ENCODE measurements at places on chromosomes 13 and 19.

DNA sequence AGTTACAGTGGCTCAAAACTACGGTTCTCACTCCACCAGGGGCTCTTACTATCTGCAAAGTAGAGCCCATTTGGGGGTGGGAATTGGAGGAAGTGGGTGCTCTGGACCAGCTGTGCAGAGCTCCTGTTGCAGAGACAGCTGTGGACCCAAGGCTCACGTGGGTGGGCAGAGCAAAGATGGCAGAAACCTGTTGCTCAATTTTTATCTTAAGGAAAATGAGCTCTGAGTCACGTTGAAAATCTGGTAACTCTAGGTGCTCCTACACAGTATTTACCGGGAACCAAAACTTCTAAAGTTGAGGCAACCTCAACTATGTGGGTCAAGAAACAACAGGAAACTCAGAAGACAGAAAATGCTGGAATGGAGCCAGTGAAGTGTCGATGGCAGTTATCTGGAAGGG is 30.2 kb upstream of the SLC15A1 start:
- no peak for DNase-seq

DNA sequence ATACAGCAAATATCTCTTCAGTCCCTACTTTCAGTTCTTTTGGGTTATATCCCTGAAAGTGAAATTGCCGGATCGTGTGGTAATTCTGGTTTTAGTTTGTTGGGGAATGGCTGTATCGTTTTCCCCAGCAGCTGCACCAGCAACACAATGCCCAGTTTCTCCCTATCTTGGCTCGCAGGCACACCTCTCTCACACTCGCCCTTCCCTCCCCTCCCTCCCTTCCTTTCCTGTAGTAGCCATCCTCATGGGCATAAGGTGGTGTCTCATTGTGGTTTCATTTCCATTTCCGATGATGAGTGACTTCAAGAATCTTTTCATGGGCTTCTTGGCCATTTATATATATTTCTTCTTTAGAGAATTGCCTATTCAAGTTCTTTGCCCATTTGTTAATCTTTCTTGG is 8.6 kb upstream of the GPR18 start:
- no peak for DNase-seq

DNA sequence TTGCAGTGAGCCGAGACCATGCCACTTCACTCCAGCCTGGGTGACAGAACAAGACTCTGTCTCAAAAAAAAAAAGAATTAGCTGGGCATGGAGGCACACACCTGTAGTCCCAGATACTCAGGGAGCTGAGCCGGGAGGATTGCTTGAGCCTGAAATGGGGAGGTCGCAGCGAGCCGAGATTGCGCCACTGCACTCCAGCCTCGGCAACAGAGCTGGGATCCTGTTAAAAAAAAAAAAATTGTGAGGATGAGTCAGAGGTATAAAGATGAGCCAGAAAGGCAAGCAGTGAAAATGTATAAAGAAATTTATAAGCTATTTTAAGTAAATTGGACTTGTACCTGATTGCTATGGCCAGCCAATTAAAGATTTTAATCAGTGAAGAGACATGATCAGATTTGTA is 21.1 kb downstream of the KBTBD6 start:
- no peak for DNase-seq

GRCh38 chr19:41097302-41097701 is 9.1 kb downstream of the CYP2A13 start:
- no peak for DNase-seq

- no peak for DNase-seq
These were observed 76.7 kb upstream of the ZNF43 start for GRCh38 chr19:21912654-21913053.

DNA sequence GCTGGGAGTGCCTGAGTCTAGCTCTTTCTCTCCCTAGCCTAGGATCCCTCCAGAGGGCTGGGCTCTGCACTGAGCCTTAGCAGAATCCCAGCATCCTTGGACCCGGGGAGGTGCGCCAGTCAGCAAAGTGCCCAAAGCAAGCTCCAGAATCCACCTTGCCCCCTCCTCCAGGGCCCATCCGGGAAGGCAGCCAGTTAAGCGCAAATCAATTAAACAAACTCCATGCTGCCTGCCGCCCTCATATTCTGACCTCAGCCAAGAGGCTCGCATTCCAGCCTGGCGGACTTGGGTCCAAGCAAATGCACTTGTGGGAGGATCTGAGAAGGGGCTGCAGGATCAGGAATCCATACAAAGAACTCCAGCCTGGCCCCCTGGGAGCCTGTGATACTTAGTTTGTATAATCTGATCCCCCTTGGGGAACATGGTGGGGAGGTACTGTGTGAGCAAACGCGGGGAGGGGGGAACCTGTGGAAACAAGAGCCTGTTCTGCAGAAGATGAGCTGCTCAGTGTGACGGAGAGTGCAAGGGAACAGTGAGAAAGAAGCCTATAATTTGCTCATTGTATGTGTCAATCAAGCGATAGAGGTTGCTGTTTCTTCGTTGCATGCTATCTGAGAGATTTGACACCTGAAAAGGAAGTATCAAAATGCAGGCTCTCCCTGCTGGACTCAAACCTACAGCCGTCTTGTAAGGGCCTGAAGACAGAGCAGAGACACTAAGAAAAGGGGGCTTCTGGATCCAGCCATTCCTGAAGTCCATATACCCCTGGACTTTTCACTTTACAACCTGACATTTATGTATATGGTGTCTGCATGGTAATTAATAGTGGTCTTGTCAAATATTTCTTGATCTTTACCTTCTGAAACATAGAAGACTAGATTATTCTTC is 29.4 kb downstream of the ZNRF4 start:
- DNase-seq, result peak; percentile 4

GRCh38 chr19:1618157-1619093 is 13.2 kb upstream of the UQCR11 start:
- DNase-seq, result no peak

GRCh38 chr19:16825312-16826052 is 3.7 kb upstream of the SIN3B start:
- DNase-seq, result no peak

DNA sequence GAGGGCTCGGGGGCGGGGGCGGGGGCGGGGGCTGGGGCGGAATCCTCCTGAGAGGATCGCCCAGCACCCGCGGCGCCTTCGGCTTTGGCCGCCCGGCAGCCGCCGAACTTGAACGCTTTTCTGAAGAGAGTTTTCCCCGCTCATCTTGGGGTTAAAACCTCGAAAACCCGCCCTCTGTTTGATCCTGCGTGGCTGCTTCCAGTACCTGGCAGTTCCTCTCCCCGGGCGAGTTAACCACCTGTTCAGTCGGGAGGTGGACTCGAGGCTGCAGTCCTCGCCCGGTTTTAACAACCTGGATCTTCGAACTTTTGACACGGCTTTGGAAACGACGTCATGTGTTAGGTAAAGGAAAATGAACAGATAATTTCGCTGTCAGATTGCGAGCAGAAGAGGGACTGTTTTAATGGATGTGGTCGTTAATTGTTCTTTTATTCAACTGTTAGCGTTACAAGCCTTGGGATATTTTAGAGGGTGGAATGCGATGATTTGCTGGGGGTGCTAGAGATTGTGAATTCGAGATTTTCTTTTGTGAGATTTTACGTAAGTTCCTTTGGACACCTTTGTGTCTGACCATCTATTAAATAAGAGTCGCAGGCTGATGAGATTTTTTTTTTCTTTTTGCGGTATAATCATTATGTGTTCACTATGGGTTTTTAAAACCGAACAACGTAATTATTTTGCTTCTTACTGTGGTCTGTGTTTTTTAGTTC is 1.0 kb downstream of the FNDC3A start:
- no peak for DNase-seq

GRCh38 chr13:33111414-33112110 is 95.3 kb downstream of the KL start:
- no peak for DNase-seq

DNA sequence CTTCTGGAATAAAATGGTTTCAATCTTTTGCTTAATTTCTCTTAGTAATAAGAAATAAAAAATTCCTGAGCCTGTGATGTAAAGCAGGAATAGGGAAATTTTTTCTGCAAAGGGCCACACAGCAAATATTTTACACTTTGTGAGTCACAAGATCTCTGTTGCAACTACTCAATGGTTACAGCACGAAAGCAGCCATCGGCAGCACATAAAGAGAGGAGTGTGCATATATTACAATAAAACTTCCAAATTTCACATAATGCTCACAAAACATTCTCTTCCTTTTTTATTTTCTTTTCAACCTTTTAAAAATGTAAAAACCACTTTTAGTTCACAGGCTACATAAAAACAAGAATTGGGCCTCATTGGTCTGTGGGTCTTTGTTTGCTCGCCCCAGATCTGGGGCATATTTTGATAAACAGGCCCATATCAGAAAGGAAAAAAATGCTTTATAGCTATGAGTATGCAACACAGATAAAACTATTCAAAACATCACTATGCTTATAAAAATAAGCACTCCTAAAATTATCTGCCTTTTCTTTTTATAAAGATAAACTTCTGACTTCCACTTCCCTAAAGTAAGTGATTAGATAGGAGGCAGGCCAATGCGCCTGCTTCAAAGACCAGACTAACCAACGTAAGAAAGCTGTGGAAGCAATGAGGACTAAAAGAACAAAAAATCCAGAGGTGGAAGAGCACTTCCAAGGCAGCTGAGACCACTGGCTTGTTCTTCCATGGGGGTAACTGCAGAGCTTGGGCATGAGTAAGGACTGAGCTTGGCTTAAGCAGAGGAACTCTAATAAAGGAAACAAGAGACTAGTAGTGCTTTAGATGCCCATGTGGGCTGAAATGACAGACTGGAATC is 26.5 kb downstream of the MYCBP2 start:
- peak; percentile 55 for DNase-seq

DNA sequence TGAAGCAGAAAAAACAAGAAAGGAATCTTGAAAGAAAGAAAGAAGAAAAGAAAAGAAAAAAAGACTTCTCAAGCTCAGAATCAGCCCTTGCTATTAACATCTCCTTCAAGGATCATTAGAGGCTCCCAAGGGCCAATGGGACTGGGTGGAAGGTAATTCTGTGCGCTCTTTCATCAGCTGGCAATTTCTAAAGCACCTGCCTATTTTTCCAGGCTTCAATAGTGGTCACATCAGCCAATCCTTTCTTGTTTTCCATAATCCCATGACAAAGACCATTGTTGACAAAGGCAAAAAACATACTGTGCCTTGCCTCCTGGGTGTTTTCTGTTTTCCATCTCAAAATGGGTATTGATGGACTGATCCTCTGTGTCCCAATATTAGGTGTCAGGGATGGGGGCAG is 88.2 kb upstream of the TSC22D1 start:
- no peak for DNase-seq

GRCh38 chr13:107275945-107276614 is 708.1 kb upstream of the ARGLU1 start:
- no peak for DNase-seq

- no peak for DNase-seq
These were observed 43.3 kb upstream of the USE1 start for GRCh38 chr19:17171874-17172273.

GRCh38 chr19:39405958-39406655 is 540 bp upstream of the ZFP36 start:
- DNase-seq, result no peak

DNA sequence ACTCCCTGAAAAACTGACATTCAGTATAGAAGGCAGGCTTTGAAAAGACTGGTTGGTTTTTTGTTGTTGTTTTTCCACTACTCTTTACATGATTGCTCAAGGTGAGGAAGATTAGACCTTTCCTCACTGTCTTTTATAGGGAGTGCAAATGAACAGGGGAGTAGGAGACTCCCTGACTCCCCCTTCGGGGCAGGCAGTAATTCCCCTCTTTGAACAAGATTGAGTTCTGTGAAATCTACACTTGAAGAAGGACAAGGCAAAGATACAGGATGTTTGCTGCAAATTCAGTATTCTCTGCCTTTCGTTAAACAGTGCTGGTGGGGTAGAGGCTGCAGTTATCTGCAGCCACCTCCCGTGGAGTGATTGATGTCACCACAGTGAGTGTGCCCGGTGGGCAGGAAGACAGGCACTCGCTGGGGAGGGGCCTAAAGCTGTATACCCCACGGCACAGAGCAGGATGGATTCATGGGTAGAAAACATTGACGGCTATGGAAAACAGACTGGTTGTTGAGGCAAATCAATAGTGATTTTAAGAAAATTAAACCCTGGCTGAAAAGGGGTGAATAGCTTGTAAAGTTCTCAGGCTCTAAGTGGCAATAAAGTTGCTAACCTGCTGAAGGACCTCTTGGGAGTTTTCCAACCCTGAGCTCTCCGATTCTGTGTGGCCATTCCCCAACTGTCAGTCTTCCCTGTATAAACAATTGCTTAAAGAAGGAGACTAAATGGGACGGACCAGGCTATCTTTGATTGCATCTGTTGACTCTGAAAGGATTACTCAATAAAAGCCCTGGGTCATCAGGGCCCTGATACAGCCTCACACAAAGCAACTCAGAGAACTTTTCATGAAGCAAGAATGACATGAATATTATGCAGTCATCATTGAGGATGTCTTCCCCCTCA is 308.3 kb downstream of the TBC1D4 start:
- no peak for DNase-seq

- DNase-seq, result peak; percentile 9
These were observed 19.2 kb upstream of the UQCR11 start for GRCh38 chr19:1624458-1624857.

DNA sequence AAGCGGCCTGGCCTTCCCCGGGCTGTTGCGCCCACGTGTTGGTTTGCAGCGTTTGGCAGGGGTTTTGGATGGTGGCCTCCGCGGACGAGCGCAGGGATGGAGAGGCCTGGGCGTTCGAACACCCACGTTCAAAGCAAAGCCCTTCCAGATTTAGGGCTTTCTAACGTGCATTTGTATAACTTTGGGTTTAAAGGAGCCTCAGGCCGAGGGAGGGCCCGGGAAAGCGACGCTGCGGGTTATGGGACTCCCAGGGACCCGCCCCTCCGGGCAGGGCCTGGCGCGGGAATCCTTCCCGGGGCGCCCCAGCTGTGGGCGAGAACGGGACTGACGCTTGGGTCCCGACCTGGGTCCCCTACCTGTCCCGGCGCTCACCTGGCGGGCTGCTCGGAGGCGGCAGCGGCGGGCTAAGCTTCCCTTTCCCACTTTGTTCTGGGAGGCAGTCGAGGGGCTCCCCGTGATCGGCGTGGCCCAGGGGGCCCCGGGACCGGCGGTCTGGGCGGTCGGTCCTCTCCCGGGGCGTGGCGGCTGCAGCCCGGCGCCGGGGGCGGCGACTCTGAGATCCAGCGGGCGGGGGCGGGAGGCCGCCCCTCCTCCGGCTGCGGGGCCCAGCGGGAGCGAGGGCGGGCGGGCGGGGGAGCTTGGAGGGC is at the start of gene FBXO17:
Gene FBXO17, minus strand, starts transcription at position 529 of the 647 bp plus-strand sequence. CDS start 25,423 bp downstream, outside the sequence.
- no peak for DNase-seq

DNA sequence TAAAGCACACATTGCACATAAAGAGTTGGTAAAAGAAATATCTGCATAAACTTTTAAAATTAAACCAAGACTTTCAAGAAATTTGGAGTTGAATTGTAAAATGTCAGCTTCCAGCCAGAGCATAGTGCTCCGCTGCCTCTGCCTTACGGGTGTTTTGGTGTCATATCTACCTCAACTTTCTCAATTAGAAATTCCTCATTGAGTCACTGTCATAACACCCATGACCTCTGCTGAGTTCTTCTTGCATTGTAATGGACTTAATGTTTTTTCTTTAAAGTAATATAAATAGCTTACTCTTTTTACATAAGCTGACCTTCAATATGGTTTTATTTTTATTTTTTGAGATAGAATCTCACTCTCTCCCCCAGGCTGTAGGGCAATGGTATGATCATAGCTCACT is 551.0 kb upstream of the NBEA start:
- no peak for DNase-seq

- peak; percentile 11 for DNase-seq
These were observed 531.7 kb downstream of the SLITRK1 start for GRCh38 chr13:83350569-83350968.

All from non-pigmented ciliary epithelial cell (primary cell).